ENCODE measurements at places on chromosomes 3 and 15. TPM values are rescaled to one million over a fixed set of nuclear protein-coding genes. Genes with fewer than 3 reads are reported as not detected.

Gene AMIGO3
- total RNA-seq = not detected

DNA sequence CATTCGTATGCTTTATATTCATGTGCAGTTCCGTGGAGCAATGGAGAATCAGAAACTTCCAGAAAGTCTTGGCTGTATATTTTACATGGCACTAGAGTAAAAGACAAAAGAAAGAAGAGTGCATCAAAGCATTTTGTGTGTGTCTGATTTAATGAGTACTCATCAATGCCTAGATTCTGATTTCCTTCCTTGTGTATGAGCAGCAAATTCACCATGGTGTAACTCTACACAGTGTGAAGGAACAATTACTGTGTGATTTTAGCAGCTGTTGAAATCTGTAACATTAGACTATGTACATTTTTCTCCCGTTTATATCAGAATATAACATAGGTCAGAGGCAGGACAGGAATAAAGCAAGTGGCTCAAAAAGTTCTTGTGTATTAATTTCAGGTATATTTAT, 102.0 kb upstream of the TSC22D2 start:
- DNase-seq = no peak

Gene PLA2G4E
- total RNA-seq = not detected

DNA sequence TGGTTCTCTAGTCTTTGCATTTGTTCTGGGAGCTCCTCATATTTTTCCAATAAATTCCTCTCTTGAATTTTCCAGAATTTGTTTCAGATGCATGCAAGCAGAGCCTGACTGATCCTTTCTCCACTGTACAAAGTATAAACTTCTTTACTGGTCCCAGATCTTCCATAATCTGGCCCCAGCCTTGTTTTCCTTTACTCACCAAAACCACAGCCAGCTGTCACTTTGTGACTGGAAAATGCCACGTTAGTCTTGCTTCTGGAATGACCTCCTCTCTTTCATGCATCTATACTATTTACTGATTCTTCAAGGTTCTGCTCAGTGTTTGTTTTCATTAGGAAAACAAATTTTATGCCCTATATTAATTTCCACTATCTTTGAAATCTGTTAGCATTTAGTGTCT, 60.4 kb upstream of the SPPL2A start:
- DNase-seq = no peak

GRCh38 chr15:25597571-25597970, 158.7 kb upstream of the UBE3A start:
- no peak for DNase-seq

GRCh38 chr3:196159952-196160804, 51.0 kb downstream of the ZDHHC19 start:
- DNase-seq = no peak

DNA sequence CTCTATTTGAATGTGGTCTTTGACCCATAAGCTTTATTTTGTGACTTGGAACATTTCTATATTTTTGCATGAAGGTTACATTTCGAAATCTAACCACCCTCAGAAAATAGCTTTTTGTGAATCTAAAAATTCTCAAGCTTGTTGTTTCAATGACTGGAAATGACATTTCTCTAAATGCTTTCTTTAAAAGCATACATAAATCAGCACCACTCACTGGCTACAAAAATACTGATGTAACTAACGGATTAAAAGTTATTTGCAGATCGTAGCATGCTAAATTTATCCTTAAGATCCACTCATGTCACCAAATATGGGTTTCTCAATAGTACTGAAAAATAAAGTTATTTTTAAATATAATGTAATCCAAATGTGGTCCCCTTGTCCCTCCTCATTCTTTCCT, 55.2 kb upstream of the ACAN start:
- DNase-seq = no peak

DNA sequence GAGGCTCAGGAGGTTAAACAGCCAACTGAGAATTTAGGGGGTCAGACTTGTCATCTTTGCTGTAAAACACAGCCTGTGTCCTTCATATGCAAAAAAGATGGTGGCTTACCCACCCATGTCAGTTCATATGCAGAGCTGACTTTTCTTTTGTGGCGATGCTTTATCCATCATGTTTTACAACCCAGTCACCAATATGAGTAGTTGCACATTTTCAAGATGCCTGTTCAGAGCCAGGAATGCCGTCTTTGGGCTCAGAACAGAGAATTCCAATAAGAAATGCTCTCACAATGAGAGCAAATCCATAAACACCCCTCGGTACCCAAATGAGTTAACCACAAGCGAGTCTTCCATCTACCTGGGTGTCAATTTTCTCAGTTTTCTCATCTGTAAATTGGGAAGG, 83.6 kb downstream of the TIGIT start:
- no peak for DNase-seq

Gene HIGD2B
- under 0.01 TPM for total RNA-seq

- no peak for DNase-seq
Observed at GRCh38 chr3:195582947-195583346, 793 bp downstream of the APOD start.

DNA sequence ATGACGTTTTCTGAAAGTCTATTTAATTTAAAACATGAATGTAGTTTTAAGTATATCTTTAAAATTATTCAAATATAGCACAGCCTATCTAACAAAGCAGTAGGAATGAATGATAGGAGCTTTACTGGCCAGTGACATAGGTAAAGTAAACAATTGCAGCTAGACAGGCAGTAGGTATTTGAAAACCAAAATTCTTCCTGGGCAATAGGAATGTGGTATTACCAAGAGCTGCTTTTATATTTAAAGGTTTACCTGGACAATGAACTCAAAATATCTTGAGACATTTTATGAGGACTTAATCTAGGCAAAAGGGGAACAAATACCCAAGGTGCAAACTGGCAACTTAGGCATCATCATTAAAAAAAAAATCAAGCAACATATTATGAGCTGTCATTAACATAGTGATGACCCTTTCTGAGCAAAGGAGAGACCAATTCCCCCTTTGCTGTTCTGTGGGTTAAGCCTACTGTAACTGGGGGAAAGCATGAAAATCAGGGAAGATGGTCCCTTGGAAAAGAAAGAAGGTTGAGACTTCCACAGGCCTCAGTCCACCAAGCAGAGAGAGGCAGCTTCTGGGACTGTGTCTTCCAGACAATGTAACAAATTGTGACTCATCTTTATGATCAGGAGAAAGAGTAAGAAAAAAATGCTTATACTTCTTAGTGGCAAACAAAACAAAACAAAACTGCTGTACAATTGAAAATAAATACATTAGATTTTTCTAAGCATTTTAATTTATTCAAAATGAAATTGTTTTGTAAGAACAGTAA, 12.9 kb downstream of the ISL2 start:
- no peak for DNase-seq

DNA sequence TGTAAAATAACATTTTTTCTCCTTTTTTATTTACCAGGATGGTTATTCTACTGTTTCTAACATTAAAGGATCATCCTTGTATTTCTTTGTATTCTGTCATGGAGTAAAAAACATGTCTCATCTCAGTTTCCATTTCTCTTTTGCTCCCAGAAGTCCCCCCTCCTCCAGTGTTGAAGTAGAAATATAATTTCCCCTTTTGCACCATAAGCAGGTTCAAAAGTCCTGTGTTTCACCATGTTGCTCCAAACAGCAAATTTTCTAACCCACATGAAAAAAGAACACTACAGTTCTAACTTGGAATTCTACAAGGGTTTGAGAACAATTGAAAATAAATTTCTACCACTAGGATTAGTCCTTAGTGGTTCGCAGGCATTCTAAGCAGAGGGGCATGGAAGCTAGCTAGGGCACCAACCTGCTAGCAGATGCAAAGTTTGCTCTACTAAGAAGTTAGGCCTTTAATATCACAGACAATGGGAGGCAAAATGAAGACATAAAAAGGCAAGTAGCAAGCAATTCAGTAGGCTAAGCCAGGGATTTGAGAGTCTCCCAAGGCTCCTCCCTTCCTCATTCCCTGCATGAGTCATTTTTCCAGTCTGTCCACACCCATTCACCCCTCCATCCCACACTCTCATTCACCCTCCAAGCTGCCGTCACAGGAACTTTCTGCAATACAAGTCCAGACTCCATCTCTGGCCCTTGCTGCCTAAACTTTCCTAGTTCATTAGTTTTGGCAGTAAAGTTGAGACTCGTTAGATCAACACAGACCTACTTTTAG, 2.3 kb upstream of the MBNL1 start:
- DNase-seq = peak; percentile 18
